Fibroblast of skin of right biceps (primary cell): ENCODE measurements at places on chromosomes 1 and 21.

GRCh38 chr1:18429654-18430053, 51.1 kb upstream of the KLHDC7A start:
- DNase-seq: no peak

- DNase-seq: no peak
Observed at GRCh38 chr1:111706921-111707320, 32.3 kb downstream of the INKA2 start.

DNA sequence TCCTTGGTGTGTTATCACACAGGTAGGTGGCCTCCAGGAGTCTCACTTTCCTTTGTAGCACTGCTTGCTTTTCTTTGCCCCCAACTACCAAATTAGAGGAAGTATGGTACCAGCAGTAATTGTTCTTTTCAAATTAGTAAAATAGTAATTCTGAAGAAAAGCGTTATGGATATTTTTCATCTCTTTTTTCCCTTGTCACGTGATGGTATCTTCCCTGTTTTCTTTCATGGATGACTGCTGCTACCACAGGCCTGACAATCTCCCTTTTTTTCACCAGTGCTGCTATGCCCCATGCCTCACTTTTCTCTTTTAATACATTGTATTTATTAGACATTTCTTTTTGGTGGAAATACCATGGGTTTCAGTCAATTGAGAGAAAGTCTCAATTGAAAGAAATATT, 3.3 kb downstream of the ZBTB37 start:
- DNase-seq: no peak

DNA sequence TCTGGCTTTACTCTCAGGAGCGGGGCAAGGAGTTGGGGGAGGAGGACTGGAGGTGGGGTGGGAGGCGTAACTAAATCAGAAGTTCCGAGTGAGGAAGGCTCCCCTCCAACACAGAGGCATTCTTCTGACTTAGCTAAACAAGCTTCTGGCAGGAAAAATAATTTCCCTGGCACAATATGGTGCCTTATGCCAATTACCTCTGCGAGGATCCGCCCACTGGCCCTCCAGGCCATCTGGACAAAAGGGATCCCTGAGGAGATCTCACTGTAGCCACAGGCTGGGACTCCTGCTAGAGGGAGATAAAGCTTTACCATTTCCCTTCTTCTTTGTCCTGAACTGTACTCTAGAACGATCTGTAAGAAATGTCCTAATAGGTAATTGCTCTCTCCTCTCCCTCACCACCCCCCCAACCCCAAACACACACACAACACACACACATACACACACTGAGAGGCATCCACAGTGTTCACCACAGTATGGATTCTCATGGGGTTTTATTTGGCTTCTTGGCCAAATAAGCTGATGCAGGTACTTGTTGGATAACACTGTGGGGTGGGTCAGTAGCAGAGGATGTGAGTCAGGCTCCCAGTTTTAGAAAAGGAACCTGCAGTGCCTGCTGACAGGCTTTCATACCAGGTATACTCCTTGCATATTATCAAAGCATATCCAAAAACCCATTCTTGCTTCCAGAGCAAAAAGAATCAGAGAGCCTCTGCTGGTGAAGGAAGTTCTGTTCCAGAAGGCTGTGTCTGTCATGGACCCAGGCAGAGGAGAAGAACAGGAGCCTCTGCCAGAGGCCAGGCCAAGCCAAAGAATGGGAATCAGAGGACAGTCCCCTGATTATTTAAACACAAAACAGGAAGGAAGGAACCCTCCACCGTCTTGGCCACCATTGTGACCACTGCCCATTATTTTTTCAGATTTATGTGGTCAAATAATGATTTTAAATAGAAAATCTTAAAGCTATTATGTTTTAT, 169.1 kb downstream of the C1orf21 start:
- no peak for DNase-seq

GRCh38 chr1:172002725-172003345, 161.5 kb downstream of the DNM3 start:
- DNase-seq: peak; percentile 65

GRCh38 chr1:175947771-175948170, 204.4 kb upstream of the TNR start:
- no peak for DNase-seq

DNA sequence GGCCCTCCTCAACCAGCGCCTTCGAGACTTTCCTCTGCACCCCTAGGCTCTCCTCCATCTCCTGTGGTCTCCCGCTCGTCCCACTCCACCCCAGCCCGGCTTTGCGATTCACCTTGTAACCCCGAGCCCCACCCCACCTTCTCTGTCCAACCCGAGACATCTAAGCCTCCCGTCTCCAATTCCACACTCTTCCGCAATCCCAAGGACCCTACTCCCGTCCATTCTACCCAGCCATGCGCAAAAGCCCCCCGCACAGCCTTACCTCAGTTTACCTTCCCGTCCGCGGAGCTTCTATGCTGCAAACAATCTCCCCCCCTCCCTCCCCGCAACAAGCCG, 174 bp downstream of the SH3BP5L start:
- no peak for DNase-seq

DNA sequence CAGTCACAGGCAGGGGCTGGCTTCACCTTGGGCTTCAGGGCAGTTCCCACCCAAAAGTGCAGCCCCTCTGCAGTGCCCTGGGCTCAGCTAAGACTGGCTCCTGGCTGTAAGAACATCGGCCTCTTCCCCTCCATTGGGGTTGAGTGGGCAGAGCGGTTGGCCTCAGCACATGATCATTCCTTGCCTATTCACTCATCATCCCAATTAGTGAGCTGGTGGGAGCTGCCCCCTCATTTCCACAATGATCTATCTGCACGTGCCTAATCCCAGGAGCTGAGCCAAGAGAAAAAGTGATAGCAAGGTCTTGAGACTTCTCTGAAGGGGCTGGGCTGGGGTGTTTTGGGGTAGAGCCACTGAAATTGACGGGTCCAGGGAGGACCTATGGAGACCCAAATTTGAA, 133.6 kb downstream of the SYF2 start:
- no peak for DNase-seq

- no peak for DNase-seq
Observed at GRCh38 chr21:25462517-25462971, 144.7 kb downstream of the MRPL39 start.

DNA sequence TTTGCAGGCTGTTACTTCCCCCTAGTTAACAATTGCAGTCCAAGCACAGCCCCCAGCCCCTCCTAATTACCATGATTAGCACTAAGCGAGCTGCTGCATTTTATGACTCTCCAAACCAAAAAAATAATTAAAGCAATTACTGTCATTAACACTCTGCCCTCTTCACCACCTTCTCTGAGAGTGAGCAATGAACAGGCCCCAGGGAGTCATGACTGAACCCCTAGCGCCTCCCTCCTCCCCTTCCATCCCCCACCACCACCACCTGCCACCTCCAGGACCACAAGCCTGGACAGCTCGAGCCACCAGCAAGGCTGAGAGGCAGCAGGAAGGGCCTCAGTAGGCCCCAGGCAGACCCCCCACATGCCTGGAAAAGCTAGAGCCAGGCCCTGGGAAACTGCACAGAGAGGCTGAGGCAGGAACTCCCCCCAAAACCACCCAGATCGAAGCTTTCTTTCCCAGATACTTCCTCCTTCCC, 35.5 kb upstream of the ZC3H12A start:
- no peak for DNase-seq

DNA sequence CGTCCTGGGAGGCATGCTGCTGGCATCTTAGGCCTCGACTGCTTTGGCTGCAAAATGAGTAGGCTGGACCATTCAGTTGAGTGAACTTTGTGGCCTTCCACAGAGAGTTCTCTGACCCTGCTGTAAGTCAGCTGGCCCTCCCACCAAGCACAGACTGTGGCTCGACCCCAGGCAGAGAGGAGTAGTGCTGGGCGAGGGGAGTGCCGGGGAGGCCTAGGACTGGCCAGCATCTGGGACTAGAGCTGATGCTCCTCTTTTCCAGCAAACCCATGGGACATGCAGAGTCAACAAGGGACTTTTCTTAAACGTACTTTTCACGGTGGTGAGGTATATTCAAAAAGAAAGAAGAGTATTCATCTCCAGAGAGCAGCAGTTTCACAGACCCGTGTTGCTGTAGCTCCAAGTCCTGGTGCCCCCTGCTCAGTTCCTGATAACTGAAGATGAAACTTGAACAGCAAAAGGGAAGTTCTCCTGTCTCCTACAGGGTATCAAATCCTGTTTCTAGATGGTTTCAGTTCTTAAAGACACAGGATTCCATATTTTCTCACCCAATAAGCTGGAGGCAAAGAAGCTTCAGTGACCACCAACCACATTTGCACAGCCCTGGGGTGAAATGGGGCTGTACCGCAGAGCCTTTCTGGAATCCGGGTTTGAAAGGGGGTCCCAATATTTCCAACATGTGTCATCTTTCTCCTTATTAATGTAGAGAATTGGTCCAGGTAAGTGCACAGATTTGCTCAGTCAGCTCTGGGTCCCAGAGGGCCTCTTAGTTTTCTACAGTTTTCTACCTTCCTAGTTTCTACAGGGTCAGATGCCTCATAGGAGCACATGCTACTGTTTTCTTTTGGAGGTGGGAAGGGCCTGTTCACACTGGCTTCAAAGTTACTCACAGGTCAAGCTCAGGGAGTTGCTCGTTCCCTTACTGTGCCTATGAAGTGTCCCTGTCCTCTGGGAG, 20.9 kb downstream of the BATF3 start:
- no peak for DNase-seq

GRCh38 chr1:26784023-26784871, 3.5 kb upstream of the PIGV start:
- peak; percentile 57 for DNase-seq

DNA sequence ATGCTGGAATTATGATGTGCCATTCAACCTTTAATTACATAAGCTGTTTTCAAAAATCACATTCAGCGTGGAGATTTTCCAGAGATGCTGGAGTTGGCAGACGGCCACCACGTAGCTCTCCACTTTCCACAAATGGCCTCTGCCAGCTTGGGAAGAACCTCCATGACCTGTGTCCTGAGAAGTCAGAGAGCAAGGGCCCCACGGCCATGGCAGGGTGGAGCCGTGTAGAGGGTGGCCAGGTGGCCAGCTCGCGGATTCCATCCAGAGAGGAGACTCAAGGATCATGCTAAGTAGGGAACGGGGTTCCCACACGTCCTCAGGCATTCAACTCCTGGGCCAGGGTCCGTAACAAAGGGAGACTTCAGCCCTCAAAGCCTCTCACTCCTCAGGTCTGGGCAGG, 1.3 kb upstream of the GALE start:
- no peak for DNase-seq

DNA sequence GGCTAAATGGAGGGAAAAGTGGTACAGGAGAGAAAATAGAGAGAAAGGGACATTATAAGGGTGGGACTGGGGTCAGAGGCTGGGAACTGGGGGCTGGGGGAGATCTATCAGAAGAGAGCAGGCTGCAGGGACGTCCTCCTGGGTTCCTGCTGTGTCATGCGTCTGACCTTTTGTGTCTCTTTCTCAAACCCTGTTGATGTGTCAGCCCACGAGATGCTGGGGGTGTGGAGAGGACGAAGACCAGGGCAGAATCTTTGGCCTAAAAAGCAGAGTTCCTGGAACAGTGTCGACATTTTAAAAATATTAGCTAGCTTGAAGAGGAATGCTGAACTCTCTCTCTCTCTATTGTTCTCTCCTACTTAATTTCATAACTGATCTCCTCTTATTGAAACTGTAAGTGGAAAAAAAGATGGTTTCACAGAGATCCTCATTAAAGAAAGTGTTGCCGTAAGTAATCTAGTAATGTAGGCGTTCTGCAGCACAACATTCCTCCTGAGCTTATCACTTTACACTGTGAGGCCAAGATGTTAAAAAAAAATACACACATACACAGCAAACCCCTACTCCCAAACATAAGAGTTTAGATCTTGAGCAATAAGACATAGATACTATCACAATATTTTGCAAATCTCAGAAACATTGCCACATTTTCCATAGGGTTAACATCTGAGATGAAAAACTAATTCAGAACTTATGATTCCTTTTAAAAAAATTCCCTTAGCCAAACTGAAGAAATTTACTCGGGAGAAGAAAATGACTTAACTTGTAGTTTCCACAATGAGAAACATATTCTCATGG, 52.6 kb downstream of the RUNX1 start:
- DNase-seq: peak; percentile 77

DNA sequence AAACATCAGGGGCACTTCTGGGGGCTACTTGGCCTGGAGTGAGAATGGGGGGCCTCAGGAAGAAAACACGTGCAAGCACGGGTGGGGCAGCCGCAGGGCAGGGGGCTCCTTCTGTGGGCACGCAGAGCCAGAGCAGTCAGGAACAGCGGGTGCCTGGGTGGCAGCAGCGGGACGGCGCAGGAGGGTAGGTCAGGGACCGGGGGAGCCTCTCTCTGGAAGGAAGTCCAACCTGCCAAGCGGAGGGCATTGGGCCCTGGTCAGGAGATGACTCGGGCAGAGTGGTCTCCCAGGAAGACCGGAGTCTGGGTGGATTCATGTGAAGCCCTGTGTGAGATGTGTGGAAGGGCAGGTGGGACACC, 27.1 kb downstream of the CTNNBIP1 start:
- DNase-seq: no peak

DNA sequence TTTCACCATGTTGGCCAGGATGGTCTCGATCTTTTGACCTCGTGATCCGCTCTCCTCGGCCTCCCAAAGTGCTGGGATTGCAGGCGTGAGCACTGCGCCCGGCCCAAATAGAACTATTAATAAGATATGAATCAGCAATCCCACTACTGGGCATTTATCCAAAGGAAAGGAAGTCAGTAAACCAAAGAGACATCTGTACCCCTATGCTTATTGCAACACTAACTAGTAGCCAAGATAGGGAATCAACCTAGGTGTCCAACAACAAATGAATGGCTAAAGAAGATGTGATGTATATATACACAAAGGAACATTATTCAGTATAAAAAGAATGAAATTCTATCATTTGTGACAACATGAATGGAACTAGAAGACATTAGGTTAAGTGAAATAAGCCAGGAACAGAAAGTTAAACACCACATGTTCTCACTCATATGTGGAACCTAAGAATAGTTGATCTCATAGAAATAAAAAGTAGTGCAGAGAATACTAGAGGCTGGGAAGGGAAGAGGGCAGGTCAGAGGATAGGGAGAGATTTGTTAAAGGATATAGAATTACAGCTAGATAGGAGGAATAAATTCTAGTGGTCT, 48.8 kb downstream of the XPR1 start:
- DNase-seq: peak; percentile 58

DNA sequence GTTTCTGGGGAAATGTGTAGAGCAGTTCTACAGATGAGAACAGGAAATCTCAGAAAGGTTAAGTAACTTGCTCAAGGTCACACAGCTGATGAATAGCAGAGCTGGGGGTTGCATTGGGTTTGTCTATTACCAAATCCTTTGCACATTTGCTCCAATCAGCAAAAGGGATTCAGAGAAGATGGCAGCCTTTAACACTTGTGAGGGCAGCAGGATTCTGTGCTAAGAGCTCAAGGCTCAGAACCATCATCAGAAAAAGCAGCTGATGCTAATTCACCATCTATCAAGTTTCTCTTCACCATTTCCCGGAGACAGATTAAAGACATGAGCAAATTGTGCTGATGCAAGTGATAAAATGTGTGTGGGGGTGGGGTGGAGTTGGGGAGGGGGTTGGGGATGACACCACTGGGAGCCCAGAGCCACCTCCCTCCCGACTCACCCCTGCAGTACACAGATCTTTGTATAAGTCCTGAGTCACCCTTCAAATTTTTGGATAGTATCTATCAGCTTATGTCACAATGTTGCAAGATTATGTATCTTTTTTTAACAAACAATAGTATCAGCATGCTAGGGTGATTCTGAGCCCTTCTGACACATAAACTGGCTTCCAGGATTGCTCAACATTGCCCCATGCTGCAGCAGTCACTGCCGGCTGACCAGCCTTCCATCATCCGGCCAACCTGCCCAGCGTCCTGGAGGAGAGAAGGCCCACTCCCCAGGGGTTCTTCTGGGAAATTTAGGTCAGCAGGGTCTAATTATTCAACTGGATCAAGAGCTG, 2.8 kb upstream of the SPSB1 start:
- DNase-seq: peak; percentile 94
